ENCODE measurements at places on chromosomes 5 and 9.
A peak's percentile ranks its signal among the peaks of the same experiment; 100 is the strongest.

GRCh38 chr9:131051592-131052517 lies 42.9 kb downstream of the LAMC3 start:
- no peak for DNase-seq
- no peaks in the 10 kb centered on the region for H3K36me3 ChIP-seq
- no peak overlapping the region for H3K4me3 ChIP-seq
- H3K27ac ChIP-seq, result no peak overlapping the region
- H3K27me3 ChIP-seq, result no peaks in the 10 kb centered on the region
- peaks cover under 1% of the 10 kb centered on the region for H3K4me1 ChIP-seq

DNA sequence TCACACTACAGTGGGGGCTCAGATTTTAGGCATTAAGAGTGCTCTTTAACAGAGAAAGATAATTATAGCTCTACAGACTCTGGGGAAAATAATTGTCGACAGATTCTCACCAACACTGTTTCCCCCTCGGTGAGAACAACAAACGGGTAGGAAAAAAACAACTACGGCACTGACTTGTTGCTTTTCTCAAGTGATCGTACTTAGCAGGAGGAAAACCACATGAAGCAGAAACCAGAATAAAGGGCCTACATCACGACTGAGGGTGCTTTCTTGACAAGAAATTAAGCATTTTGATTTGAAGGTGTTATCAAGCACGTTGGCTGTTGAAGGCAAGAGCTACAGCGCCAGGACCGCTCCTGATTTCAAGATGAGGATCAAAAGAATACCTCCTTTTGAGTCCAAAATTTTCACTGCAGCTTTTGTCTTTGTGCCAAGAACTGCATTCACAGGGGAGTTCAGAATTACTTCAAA lies 27.2 kb upstream of the CER1 start:
- no peak overlapping the region for H3K27ac ChIP-seq
- no peaks in the 10 kb centered on the region for H3K4me1 ChIP-seq
- H3K36me3 ChIP-seq, result no peaks in the 10 kb centered on the region
- H3K4me3 ChIP-seq, result no peak overlapping the region

DNA sequence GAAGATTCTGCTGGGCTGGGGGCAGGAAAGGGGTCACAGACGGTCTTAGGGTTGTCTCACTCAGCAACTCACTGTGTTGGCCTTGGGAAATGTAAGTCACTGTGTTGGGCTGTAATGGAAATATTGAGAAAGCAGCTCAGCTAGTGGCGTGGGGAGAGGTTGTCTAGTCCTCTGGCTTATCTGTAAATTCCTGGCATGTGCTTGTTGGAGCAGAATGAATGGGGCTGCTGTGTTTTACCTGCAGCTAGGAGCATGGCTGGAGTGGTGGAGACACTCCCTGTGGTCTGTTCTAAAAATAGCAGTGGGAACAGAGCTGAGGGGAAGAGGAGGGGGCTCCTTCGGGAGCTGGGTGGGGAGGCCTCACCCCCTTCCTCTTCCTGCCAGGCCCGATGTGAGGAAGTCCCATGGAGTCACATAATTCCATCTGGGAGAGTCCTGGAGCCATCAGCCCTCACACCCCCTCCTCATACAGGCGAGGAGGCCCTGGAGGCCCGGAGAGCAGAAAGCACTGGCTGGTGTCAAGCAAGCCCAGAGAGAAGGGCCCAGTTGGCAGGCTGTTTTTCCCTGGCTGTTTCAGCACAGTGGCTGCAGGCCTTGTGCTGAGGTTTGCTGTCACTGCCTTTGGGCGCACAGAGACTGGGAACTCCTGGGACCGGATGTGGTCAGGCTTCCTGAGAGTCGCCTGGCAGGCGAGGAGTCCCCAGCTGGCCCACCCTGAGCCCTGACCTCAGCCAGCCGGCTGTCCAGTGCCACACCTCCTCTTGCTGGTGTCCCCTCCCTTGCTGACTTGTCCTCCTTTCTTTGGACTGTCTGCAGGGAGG lies 84.9 kb downstream of the RGS3 start:
- H3K36me3 ChIP-seq, result no peaks in the 10 kb centered on the region
- H3K4me3 ChIP-seq, result no peak overlapping the region
- no peaks in the 10 kb centered on the region for H3K4me1 ChIP-seq
- no peak overlapping the region for H3K27ac ChIP-seq
- DNase-seq, result no peak

DNA sequence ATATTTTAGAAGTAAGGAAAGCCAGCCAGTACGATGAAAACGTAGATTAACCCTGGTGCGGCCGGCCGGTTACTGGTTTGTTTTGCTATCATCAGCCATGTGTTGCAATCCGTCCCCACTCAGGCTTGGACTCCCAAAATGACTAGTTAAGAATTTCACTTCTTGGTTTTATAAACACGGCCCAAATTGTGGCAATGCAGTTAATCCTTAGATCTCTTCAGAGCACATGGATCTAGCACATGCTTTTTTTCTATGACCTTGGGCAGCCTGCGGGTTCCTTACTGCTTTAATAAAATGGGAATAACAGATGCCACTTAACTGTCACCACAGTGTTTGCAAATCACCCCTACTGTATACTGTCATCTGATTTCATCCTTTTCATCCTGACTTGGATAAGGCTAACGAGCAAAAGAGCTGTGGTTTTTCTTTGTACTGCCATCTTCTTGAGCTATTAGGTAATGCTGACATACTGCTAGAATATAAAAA lies 1.5 kb downstream of the NDFIP1 start:
- peak overlapping the region; percentile 84 for H3K27ac ChIP-seq
- peak overlapping the region; percentile 59 for H3K4me3 ChIP-seq
- no peaks in the 10 kb centered on the region for H3K27me3 ChIP-seq
- DNase-seq, result peak; percentile 36

GRCh38 chr9:35533398-35533797 lies 43.5 kb downstream of the RUSC2 start:
- H3K4me1 ChIP-seq, result no peaks in the 10 kb centered on the region
- no peaks in the 10 kb centered on the region for H3K27me3 ChIP-seq
- H3K27ac ChIP-seq, result no peak overlapping the region
- H3K36me3 ChIP-seq, result no peaks in the 10 kb centered on the region

- peaks cover 11% of the 10 kb centered on the region for H3K4me1 ChIP-seq
- H3K4me3 ChIP-seq, result no peak overlapping the region
- H3K27me3 ChIP-seq, result no peaks in the 10 kb centered on the region
- peak; percentile 81 for DNase-seq
- no peaks in the 10 kb centered on the region for H3K36me3 ChIP-seq
Observed at GRCh38 chr9:129208207-129209032, 30.4 kb upstream of the IER5L start.

DNA sequence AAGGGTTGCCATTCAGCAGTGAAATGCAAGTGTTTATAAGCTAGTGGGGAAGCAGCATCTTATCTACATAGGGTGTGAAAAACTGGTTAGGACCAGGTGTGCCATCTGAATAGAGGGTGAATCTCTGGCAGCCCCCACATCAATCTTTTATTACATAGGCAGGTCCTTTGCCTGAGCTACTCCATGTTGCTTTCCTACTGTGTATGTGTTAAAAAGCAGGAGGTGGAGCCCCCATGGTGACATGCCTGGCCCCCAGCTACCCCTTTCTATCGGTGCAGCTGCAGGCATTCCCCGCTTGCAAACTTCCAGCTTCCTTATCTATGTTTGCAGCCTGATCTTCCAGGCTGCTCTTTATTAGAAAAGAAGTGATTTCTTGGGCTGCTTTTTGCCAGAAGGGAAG lies 353.5 kb downstream of the SPATA31D1 start:
- no peaks in the 10 kb centered on the region for H3K36me3 ChIP-seq
- H3K27ac ChIP-seq, result no peak overlapping the region
- no peak for DNase-seq
- peaks cover 18% of the 10 kb centered on the region for H3K4me1 ChIP-seq

DNA sequence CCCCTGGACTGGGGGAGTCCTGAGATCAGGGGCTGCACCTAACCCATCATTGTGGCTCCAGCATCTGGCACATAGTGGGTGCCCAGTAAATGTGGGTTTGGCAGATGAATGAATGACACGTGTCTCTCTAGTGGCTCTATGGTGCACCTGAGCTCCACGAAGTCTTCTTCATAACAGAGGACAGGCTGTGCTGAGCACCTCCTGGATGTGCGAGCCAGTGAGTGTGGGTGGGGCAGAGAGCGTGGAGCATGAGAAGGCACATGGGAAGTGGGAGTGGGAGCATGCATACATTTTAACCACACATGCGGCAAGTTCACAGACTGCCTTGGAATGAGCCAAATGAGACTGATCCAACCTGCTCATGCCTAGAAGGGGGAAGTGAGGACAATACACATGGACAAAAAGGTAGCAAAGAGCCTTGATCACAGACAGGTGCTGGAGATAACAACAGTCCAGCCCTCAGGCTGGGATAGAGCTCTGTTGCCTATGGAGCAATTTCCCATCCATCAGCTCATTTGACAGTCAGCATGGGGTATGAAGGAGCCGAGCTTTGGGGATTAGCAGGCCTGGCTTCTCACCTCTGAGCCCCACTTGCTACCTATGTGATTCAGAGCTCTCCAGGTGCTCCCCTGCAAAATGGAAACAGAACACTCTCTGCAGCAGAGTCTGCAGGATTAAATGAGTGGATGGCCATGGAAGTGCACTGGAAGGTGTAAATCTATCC lies 76.2 kb upstream of the TBC1D2 start:
- H3K4me3 ChIP-seq, result no peak overlapping the region
- no peak overlapping the region for H3K27ac ChIP-seq
- no peak for DNase-seq
- no peaks in the 10 kb centered on the region for H3K27me3 ChIP-seq
- H3K36me3 ChIP-seq, result no peaks in the 10 kb centered on the region
- no peaks in the 10 kb centered on the region for H3K4me1 ChIP-seq

GRCh38 chr9:121604242-121604641 lies 47.2 kb upstream of the DAB2IP start:
- no peaks in the 10 kb centered on the region for H3K4me1 ChIP-seq
- no peak overlapping the region for H3K4me3 ChIP-seq
- no peaks in the 10 kb centered on the region for H3K36me3 ChIP-seq
- no peak for DNase-seq
- H3K27me3 ChIP-seq, result no peaks in the 10 kb centered on the region

- H3K27me3 ChIP-seq, result no peaks in the 10 kb centered on the region
- peaks cover 29% of the 10 kb centered on the region for H3K36me3 ChIP-seq
- H3K4me3 ChIP-seq, result no peak overlapping the region
- no peak for DNase-seq
Observed at GRCh38 chr9:124386201-124386600, 29.0 kb downstream of the PSMB7 start.

GRCh38 chr5:150529555-150529954 lies 21.6 kb downstream of the NDST1 start:
- H3K36me3 ChIP-seq, result no peaks in the 10 kb centered on the region
- H3K4me1 ChIP-seq, result no peaks in the 10 kb centered on the region
- peaks cover 11% of the 10 kb centered on the region for H3K27me3 ChIP-seq
- DNase-seq, result no peak
- no peak overlapping the region for H3K4me3 ChIP-seq

GRCh38 chr5:137847687-137848086 lies 20.0 kb upstream of the MYOT start:
- DNase-seq, result no peak
- H3K4me1 ChIP-seq, result no peaks in the 10 kb centered on the region
- H3K4me3 ChIP-seq, result no peak overlapping the region
- H3K36me3 ChIP-seq, result no peaks in the 10 kb centered on the region

GRCh38 chr5:56356836-56357160 lies 123.7 kb upstream of the ANKRD55 start:
- no peak overlapping the region for H3K27ac ChIP-seq
- H3K4me1 ChIP-seq, result no peaks in the 10 kb centered on the region
- no peak overlapping the region for H3K4me3 ChIP-seq
- H3K27me3 ChIP-seq, result peaks cover 12% of the 10 kb centered on the region

DNA sequence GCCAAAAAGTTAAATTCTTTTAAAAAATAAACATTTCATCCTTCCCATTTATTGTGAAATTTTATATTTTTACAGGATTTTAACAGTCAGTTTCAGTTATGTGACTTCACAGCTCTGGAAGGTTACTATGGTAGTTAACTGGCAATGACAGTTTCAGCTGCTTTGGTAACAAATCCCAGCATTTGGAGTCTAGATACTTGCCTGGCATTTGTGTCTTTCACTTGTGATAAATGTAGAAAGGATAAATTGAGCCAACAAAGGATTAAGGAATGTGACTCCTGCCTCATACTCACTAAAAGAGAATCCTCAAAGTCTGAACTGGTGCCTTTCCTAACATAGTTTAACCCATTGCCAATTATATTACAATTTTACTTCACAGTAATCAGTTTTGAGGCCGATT lies 315.5 kb downstream of the FER start:
- H3K36me3 ChIP-seq, result no peaks in the 10 kb centered on the region
- no peaks in the 10 kb centered on the region for H3K4me1 ChIP-seq
- no peak overlapping the region for H3K27ac ChIP-seq

DNA sequence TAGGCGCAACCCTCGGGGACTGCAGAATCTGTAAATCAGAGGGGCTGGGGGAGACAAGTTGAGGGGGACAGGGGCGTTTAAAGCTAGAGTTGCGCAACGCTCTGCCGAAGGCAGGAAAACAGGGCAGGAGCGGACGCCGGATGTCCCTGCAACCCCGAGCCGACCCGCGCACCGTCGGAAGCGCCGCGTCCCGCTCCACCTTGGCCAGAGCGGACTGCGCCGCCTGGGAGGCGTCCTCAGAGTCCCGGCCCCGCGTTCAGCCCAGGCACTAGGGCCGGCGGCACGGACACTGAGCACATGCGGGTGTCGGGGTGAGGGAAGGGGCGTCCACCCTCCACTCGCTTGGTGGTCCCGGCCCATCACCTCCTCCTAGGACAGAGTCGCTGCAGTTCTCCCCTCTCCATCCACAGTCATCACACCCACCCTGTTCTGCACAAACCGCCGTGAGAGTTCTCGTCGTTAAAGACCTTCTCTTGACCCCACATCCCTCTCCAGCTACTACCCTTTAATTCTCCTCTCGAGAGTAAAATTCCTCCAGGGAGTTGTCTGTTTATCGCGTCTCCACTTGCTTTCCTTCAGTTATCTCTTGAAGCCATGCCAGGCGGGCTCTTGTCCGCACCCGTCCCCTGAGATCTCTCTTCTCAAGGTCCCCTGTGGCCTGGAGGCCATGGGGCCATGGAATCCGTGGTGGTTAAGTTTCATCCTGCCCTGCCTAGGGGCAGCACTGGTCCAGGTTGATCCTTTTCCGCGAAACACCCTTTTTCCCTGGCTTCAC lies 796 bp upstream of the PDLIM7 start:
- H3K36me3 ChIP-seq, result no peaks in the 10 kb centered on the region
- H3K4me1 ChIP-seq, result peaks cover 24% of the 10 kb centered on the region
- DNase-seq, result no peak
- H3K27me3 ChIP-seq, result no peaks in the 10 kb centered on the region

DNA sequence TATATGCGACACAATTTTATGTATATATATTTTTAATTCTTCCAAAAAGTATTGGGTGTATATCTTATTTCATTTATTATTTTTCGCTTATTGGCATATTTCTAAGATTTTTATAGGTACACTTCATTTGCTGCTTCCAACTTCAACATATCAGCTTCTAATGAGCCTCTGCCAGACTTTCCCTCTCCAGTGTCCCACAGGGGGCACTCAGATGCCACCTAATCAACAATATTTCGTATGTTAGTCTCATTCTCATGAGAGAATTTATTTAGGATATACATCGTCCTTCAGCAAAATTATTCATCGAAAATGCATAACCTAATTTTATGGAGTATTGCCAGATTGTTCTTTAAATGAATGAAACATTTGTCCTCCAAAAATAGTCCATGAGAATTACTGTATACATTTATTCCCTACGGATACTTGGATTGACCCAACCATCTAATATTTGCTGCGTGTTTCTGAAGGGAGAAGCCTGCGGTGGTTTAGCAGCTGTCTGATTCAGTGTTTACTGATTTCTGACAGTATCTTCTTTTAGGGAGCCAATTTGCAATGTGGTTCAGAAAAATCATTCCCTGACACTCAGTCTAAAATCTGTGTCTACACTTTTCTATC lies 100.6 kb upstream of the SELENOP start:
- no peaks in the 10 kb centered on the region for H3K36me3 ChIP-seq
- H3K27me3 ChIP-seq, result peaks cover 7% of the 10 kb centered on the region
- H3K27ac ChIP-seq, result no peak overlapping the region
- no peak overlapping the region for H3K4me3 ChIP-seq
- peak; percentile 53 for DNase-seq

Measured in DND-41 (cell line).